ENCODE measurements at places on chromosomes 2 and 18.

DNA sequence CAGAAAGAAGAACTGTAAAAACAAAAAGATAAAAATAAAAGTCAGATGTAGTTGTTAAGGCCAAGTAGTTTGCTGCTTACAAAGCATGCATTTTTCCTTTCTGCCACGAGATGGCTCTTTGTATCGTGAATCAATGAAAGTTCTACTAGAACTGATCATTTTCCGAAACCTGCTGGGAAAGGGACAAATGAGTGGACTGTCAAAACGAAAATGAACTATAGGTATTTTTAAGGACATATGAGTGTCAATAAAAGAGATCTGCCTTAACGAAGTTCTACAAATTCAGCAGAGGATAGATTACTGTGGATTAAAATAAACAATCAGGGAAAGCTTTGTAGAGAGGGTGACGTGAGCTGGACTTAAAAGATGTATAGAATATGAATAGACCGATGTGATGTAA lies 15.0 kb upstream of the ELOA2 start:
- DNase-seq = no peak

DNA sequence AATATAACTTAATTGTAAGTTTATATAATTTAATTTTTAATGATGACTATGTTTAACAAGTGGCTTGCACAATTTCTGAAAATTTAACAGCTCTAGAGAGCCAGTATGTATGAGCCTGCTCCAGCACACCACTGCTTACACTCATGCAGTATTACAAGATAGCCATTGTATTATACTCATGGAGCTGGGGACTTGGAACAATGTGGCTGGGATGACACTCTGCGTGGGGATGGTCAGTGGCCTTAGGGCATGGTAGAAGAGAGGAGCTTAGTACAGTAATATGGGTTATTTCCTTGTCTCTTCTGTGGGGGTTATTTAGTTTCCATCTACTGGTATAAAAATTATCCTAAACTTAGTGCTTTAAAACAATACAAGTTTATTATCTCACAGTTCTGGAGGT lies 105.1 kb upstream of the STON1 start:
- DNase-seq = no peak

- DNase-seq = no peak
These were observed 25.4 kb downstream of the NOP58 start for GRCh38 chr2:202290970-202291369.

- no peak for DNase-seq
These were observed 12.9 kb downstream of the WNT10A start for GRCh38 chr2:218893349-218894150.

DNA sequence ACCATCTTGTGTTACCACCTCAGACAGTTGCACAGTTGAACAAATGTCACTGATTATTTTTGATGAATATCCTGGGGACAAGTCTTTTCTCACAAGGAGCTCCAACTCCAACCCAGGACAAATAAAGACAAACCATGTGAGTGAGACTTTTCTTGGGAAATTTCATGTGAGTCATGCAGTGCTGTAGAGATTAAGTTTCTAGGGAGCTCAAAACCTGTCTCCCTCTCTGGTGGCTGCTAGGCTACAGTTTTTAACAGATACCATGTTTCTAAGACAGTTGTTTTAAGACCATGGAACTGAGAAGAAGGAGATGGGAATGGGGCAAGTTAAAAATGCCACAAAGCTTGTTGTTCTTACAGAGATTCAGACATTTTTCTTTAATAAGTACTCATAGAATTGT lies 255.5 kb downstream of the RIT2 start:
- DNase-seq = no peak

- DNase-seq = no peak
These were observed 48.2 kb downstream of the FBXO48 start for GRCh38 chr2:68418855-68419254.

- DNase-seq = no peak
These were observed 23.6 kb upstream of the SERPINE2 start for GRCh38 chr2:224062481-224063297.

- DNase-seq = no peak
These were observed 40.7 kb downstream of the MRPL44 start for GRCh38 chr2:223997938-223998337.

DNA sequence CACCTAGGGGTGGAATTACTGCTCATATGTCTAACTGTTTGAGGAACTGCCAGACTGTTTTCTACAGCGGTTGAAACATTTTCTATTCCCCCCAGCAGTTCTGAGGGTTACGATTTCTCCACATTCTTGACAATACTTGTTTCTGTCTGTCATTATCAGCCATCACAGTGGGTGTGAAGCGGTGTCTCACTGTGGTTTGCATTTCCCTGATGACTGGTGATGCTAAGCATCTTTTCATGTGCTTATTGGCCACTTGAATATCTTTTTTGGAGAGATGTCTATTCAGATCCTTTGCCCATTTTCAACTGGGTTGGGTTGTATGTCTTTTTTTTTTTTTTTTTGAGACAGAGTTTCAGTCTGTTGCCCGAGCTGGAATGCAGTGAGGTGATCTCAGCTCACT lies 63.0 kb downstream of the ADNP2 start:
- DNase-seq = no peak

DNA sequence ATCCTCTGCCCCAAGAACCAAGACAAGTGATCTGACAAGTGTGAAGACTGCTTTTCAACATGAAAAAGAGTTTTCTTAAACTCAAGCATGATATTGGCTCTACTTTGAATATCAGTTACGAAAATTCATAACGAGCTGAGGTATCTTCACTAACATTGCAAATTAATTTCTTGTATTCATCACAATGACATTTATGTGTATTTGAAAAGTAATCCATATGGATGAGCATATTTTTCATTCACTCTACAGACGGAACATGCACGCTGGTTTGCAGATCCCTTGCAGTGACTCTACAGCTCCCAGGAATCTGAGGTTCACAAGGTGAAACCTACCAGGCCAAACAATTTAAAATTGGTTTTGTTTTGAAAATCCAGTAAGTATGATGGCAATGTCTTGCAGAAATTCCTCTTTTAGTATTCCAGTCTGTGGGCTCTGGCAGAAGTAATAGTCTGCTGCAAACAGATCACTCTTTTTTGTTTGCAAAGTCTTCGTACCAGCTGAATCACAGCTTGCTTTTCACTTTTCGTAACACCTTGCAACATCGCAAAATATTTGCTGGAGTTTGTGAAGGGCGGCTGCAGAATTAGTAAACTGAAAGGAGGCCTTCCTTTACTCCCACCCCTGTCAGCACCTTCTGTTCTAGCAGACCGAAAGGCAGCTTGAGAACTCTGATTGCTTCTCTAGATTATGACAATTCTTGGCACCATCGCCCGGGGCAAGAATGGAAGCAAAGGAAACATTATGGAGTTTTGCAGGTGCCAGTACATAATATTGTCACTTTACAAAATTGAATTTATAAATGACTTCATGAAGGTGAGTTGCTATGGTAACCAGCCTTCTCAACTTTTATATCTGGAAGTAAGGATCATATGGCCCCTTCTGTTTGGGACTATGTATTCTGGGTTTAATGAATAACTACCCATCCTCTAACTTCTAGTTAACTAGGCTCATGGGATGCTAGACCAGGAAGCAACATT lies 168.7 kb downstream of the TMEM247 start:
- DNase-seq = no peak

DNA sequence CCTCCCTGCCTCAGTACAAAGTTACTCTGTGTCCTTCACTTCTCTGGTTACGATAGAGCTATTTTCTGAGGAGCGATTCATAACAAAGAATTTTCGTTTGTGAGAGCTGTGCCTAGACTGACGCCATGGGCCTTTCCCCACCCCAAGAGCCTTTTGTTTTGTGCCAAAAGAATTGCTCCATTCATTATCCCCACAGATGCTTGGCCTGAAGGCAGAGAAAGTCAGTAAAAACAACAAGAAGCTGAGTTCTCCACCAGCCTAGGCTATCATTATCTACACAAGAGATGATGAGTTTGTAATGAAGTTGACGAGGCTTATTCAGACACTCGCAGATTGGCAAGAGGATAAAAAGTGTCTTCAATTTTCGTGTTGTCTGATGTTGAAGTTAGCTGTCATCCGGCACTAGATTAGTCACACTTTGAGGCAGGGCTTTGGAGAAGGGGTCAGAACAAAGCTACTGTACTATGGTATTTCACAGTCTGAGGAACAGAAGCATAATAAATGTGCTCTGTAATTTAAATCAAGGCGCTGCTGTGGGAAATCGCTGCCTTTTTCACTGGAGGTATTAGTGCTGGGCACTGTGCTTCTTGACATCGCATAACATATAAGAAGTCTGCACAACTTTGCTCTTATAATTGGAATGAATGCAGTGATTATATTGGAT lies 278.4 kb upstream of the FIGN start:
- no peak for DNase-seq

GRCh38 chr2:163551616-163552373 lies 184.0 kb downstream of the FIGN start:
- no peak for DNase-seq

- no peak for DNase-seq
These were observed 86.6 kb upstream of the APCDD1 start for GRCh38 chr18:10367836-10368235.

GRCh38 chr2:216717491-216717901 lies 22.1 kb upstream of the IGFBP5 start:
- DNase-seq = no peak

DNA sequence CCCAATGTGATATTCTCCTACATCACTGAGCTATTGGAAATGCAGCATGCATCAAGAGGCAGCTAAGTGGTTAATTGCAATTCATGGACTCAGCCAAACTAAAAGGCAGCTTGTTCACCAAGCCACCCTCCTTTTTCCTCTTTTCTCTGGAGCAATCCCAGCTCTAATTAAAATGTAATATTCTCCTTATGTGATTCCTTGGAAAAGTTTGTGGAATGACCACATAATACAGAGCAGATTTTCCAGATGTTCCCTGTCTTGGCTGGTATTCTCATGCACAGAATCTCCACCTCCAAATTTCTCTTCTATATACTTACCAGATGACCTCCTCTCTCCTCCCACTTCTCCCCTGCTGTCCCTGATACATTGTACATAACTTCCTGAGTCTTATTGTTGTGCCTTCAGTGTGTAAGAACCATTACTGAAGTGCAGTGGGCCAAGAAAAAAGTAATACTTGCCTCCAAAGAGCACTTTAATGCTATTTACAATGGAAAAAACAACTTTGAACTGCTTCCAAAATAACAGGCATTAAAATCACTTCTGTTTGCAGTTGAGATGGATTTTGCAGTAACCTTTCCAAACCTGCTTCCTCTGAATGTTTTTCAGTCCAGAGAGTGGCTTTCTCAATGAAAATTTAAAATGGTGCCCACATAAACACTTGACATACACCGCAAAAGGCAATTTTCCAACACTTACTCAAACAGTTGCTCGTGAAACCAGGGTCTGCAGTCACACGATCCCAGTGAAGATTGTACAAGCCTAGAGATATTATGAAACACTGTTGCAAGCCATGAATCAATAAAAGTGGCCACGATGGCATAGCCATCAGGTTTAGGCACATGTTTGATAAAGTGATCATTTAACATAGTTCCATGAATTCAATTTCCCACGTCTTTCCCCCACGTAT lies 258.0 kb downstream of the MTX2 start:
- DNase-seq = no peak
